Fibroblast of lung (primary cell): ENCODE measurements at places on chromosomes 7 and 10. TPM values are rescaled to one million over a fixed set of nuclear protein-coding genes. Genes with fewer than 3 reads are reported as not detected.

TAS2R3 gene
- total RNA-seq: 1.3 and 2.8 TPM in 2 replicates

FAM25C gene
- not detected in 2 replicates for total RNA-seq

GRCh38 chr7:28704706-28705105 lies 253.4 kb downstream of the TRIL start:
- no peak overlapping the region for H3K27ac ChIP-seq
- DNase-seq: no peak
- no peaks in the 10 kb centered on the region for H3K27me3 ChIP-seq
- H3K36me3 ChIP-seq: no peaks in the 10 kb centered on the region
- H3K4me3 ChIP-seq: no peak overlapping the region
- peaks cover 3% of the 10 kb centered on the region for H3K4me1 ChIP-seq

- DNase-seq: no peak
- H3K4me1 ChIP-seq: no peaks in the 10 kb centered on the region
- H3K36me3 ChIP-seq: no peaks in the 10 kb centered on the region
- no peak overlapping the region for H3K4me3 ChIP-seq
These were observed 841.5 kb downstream of the ANKRD7 start for GRCh38 chr7:119065966-119066365.

DNA sequence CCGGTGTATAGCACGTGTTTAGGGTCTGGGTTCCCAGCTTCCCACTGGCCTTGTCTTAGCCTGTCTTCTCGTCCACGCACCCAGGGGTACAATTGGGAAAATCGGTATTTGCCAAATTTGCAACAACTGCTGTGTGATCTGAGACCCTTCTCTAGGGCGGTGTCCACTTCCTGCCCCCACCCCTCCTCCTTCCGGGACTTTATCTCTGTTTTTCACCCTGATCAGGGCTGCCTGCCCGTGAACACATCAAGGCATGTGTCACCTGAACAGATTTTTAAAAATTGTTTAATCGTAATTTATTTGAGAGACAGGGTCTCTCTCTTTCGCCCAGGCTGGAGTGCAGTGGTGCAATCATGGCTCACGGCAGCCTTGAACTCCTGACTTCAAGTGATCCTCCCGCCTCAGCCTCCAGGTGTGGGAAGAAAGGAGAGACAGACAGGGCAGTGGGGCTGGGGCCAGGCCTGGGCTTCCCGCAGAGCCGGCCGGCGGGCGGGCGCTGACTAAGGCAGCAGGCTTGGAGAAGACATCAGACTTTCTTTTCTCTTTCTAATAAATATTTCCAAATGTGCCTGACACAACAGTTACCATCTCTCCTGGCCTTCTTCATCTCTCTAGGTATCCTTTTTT lies 27.5 kb downstream of the ELFN1 start:
- no peak overlapping the region for H3K27ac ChIP-seq
- H3K36me3 ChIP-seq: no peaks in the 10 kb centered on the region
- no peak overlapping the region for H3K4me3 ChIP-seq
- no peak for DNase-seq
- H3K4me1 ChIP-seq: no peaks in the 10 kb centered on the region

DNA sequence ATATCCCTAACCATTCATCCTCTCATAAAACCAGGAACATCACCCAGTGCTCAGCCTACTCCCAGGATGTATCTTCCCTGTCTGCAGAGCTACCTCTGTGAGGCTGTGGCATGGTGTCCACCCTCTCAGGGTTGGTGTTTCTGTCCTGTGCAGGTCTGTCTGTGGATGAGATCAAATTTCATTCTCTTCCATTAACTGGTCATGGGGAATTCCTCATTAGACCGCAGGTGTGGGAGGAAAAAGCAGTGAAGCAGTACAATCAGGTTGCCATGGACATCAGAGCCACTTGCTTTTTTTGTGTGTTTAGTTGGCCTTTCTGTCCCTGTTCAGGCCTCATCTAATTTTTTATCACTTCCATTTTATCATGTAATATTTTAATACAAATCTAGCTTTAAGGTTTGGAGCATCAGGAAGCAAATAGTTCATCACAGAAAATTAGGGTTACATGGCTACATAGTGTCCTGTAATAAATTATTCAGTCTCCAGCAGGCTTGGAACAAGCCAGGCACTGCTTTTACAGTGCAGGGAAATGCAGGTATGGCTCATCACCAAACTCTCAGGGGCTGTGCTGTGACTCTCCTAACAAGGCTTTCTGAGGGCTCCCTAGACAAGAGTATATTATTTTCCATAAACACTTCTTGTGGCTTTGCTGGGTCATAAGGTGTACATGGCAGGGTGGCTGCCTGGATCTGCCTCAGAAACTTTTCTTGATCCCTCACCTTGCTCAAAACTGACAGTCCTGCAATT lies 594.9 kb upstream of the IGFBP3 start:
- H3K4me3 ChIP-seq: no peak overlapping the region
- no peaks in the 10 kb centered on the region for H3K4me1 ChIP-seq
- no peaks in the 10 kb centered on the region for H3K27me3 ChIP-seq
- no peak for DNase-seq
- H3K27ac ChIP-seq: no peak overlapping the region
- H3K36me3 ChIP-seq: no peaks in the 10 kb centered on the region
